Hematopoietic multipotent progenitor cell treated with erythropoietin and hydrocortisone succinate and interleukin-3 and kit ligand, for 4 days (in vitro differentiated cells): ENCODE measurements at places on chromosomes 6 and 20.

GRCh38 chr6:23245572-23245971, 676.2 kb downstream of the HDGFL1 start:
- no peak for DNase-seq

- no peak for DNase-seq
Observed at GRCh38 chr20:3646651-3647050, 16.5 kb downstream of the GFRA4 start.

DNA sequence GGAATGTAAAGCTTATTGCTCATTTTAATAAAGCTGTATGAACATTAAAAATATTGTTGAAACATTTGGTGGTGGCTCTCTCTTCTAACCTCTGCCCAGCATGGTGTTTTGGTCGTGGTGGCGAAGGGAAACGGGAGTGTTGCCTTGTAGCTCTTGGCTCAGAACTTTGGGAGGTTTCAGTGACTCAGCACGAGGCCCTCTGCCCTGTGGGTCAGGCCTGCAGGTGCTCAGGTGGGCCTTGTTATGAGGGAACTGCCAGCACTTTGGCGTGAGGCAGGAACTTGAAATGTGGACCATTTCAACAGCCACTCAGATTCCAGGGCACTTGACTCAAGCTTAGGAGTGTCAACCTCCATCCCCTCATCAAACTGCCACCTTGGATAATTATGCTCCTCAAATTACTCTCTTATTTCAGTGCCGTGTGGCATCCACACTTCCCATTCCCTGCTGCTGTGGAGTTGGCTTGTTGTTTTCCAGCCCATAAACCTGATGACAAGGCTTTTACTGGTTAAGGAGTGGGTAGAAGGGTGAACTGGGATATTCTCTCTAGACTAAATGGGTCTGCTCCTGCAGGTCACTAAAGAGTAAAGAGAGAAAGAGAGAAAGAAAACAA, 36.3 kb downstream of the PRDM1 start:
- DNase-seq = no peak

DNA sequence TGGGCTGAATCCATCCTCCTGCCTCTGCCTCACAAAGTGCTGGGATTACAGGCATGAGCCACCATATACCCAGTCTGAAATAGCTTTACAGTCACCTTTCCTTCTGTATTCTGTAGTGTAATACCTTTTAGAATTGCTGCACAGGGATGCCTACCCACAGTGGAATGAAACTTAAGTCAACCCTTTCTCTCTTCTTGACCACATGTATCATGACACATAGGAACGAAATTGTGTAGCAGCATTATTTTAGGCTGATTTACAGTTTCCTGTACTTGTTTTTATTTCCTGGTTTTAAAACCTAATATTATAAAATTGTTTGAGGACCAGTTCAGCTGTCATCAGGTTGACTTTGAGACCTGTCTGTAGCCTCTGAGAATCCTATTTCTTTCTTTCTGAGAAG, 297.8 kb downstream of the ZFAND3 start:
- no peak for DNase-seq

DNA sequence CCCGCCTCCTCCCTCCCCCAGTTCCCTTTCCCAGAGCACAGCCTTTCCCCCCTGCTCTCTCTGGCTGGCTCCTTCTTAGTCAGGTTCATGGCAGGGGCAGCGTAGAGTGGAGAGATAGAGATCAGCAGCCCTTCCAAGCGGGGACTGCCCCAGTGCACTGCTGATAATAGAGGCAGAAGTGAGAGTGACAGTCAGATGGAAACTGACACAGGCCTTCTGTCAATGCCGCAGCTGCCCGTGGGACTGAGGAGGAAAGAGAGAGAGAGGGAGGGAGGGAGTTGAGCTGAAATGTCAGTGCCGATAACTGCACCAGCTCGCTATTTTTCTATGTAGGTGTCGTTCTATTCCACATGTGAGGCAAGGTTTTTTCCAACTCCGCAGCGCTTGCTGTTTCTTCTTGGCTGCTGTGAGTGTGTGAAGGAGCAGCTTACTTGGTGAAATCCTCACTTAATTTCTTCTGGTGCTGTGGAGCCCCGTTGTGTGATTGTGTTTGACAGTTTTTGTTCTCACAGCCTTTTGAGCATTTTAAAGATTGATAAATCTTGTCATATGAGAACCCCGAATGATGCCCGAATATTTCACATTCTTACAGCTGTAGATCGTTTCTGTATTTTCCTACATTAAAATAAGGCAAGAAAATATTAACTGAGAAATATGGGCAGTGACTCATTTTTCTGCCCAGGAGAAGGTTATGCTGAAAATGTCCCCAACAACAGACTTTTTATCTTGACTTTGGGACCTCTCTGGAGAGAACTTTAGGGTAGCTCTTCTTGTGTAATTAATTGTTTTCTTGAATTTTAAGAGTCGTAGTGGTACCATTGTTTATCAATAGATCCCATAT, 386.4 kb upstream of the MMS22L start:
- DNase-seq = peak; percentile 2

GRCh38 chr6:49333345-49334125, 129.5 kb downstream of the MMUT start:
- no peak for DNase-seq

- no peak for DNase-seq
Observed at GRCh38 chr20:19380211-19380610, 167.8 kb downstream of the SLC24A3 start.

DNA sequence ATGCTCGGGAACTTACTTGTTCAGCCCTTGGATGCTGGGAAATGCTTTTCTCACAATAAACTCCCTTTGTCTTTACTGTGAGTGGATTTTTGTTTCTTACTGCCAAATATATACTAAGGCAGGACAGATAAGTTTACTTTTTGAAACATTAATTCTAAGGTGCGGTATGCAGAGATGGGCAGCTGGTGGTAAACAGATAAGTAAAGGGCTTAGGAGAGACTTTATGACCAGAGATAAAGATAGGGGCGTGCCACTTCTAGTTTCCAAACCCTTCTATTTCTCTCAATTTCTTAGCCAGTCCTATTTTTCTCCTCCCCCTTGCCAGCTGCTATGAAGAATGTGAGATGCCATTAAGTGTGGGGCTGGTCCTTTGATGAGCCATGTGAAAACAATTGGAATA, 16.3 kb downstream of the SAMD3 start:
- peak; percentile 86 for DNase-seq

- peak; percentile 75 for DNase-seq
Observed at GRCh38 chr6:43075670-43076463, at the start of gene PTK7. Gene PTK7 (plus strand): TSS chr6:43076314. CDS start chr6:43076489, 175 bp downstream.

DNA sequence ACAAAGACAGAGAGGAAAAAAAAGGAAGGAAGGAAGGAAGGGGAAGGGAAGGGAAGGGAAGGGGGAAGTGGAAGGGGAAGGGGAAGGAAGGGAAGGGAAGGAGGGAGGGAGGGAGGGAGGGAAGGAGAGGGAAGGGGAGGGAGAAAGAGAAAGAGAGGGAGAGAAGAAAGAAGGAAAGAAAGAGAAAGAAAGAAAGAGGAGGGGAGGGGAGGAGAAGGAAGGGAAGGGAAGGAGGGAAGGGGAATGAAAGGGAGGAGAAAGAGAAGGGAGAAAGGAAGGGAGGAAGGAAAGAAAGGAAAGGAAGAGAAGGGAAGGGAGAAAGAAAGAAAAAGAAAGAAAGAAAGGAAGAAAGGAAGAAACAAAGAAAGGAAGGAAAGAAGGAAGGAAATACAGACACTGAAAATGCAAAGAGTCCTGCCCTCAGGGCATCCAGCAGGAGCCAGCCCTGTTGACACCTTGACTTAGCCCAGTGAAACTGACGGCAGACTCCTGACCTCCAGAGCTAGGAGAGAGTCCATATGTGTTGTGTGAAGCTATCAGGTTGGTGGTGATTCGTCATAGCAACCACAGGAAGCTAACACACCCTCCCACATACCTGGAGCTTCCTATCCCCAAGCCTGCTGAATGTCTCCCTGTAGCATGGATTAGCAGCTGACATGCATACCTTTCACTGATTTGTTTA, 58.7 kb upstream of the SULF2 start:
- DNase-seq = no peak

GRCh38 chr6:118743746-118744145, 92.4 kb upstream of the CEP85L start:
- DNase-seq = no peak

DNA sequence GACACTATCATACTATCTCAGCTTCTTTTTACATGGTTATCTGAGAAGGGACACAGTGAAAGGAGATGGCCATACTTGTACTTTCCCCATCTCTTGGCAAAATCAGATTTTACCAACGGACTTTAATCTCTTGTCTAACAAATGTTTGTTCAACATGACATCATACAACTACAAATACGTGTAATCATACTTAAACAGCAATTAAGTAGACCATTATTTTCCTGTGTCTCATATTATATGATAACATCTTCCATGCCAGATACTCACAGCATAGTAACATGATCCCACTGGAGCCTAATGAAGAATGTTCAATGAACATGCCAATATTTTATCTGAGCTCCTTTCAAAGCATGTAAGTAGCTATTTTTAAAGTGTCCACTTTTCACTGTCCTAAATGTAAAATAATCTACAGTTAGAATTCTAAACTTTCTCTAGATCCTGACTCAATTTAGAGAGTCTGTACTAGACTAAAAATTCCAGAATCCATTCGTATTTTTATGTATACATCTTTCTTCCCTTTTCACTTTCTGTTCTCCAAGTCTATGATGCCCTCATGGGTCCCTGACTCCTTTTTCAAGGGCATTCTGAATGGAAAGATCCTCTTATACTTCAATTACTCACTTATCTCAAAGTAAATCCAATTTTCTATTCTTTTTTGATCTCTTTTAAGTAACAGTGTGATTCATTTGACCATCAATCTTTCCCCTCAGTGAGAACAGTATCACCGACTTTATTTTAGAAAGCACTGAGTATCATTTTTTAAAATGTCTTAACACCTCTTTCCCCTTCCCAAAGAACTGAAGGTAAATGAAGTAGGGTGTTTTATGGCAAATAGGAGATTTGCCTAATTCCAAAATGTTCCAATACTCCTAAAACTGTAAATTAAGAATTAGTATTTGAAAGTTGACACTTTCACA, 133.5 kb downstream of the CDK19 start:
- DNase-seq = peak; percentile 35

DNA sequence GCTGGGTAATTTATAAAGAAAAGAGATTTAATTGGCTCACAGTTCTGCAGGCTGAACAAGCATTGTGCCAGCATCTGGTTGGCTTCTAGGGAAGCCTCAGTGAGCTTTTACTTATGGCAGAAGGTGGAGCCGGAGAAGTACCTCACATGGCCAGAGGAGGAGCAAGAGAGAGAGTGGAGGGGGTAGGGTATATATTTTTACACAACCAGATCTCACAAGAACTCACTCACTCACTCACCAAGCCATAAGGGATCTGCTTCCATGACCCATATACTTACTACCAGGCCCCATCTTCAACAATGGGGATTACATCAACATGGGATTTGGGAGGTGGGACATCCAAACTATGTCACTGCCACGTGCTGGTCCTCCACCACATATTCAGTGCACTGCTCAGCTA, 152.6 kb upstream of the PRND start:
- DNase-seq = peak; percentile 46

GRCh38 chr6:14706378-14706929, 539.4 kb upstream of the JARID2 start:
- no peak for DNase-seq

DNA sequence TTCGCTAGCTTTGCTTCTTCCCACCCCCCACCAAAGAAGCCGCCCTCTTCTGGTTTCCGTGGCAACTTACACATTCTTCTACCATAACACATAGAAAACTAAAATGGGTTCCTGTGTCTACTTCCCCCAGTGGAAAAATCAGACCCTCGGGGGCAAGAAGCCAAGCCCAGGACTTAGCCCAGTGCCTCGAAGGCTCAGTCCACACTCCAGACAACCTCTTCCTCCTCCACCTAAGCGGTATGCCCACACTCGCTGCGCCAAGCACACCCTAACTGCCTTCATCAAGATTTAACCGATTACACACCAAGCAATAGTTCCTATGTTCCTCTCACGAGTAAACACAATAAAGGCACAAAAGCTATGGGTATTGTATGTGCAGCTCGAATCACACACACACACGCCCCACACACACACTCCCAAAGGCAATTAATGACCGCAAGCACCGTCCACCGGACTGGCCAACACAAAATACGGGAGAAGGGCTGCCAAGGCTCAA, 537 bp downstream of the PPIL4 start:
- peak; percentile 86 for DNase-seq

- DNase-seq = no peak
Observed at GRCh38 chr6:112480553-112480952, 133.4 kb downstream of the RFPL4B start.
